Activated CD4-positive, CD25-positive, alpha-beta regulatory T cell treated with anti-CD3 and anti-CD28 coated beads, Interleukin-2, amount 50 U/mL, for 16 hours (primary cell): ENCODE measurements at places on chromosomes 12 and 14.

DNA sequence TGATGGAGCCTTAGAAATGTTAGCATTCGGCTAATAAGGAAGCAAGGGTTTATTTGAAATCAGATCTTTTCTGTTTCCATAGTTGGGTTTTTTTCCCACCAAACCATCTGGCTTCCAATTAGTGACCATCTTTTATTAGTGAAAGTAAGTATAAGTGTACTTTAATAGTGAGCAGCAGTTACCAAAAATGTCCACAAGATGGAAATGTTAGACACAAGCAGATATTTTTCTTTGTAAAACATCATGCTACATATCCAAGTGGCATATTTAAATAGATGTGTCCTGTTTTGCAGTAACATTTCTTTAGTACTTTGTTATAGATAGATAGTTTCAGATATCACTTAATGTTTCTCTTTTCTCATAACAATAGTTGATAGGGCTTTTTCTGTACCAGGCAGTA lies 28.8 kb downstream of the YEATS4 start:
- DNase-seq = no peak

DNA sequence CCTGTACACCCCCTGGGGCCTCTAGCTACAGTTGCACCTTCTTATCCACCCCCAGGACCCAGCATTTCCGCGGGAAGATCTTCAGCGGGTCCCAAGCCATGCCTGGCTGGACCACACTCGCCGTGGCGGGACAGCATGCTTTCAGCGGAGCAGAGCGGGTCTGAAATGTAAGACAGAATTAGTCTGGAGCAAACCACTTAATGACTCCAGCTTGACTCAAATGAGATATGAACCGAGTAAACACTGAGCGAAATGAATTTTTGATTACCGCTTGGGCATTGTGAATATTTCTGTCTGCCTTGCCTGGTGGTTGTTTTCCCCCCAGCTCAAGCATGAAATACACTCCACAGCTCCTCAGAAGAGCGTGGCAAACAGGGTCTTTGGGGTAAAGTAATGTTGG lies 60.8 kb downstream of the SLC24A4 start:
- DNase-seq = no peak

DNA sequence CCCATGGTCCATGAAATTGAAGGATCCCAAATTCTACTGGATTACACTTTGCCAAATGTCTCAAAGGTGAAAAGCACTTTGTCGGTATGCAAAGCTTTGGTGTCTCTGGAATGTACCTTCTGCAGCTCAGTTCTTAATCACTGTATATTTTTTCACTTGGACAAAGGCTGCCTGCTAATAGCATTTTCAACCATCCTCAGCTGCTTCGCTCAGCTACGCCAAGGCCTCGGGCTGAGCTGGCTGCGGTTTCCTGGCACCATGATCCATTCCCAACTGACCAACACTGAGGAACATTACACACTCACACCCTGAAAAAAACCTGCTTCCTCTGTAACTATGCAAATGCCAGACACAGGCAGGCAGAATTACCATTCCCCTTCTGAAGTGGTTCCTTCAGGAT lies 335.2 kb downstream of the DPF3 start:
- no peak for DNase-seq

DNA sequence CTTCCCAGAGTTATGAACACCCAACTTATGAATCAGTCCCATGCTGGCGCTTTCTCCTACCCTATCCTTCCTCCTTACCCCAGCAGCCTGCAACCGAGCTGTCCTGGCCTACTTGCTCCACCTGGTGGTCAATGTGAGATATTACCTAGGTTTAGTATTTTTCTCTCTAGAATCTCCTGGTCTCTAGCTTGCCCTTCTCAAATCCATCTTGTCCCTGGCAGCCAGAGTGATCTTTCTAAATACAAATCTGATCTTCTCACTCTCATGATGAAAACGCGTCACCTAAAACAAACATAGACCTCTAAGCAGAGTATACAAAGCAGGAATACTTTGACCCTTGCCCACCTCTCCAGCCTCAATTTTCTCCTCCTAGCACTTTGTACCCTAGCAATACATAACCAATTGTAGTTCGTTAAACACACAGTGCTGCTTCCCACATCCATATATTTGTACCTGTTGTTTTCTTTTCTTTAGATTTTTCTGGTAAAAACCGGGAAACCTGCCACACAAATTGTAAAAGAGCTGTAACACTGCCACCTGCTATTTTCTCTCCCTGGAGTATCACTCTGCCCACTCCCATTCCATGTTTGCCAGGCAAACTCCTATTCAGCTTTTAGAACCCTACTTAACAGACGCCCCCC lies 20.0 kb upstream of the TCP11L2 start:
- DNase-seq = no peak
